Endothelial cell (in vitro differentiated cells): ENCODE measurements at places on chromosomes 2 and 18.
A peak's percentile ranks its signal among the peaks of the same experiment; 100 is the strongest.

DNA sequence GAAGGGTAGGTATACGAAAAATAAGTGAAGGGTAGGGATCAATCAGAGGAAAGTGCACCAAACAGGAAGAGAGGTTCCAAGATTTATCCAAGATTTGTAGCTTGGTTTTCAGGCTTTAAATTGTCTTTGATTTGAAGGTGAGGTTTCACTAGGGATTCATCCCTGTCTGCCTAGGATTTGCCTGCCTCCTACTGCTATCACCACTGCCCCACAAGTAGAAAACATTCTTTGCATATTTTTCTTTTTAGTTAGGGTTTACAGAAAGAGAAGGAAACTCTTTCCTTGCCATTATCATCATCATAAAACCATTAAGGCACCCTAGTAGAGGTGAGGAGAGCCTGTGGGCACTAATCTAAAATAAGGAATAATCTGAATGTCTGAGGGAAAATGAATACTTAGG, 45.8 kb upstream of the TANC1 start:
- no peak for DNase-seq

DNA sequence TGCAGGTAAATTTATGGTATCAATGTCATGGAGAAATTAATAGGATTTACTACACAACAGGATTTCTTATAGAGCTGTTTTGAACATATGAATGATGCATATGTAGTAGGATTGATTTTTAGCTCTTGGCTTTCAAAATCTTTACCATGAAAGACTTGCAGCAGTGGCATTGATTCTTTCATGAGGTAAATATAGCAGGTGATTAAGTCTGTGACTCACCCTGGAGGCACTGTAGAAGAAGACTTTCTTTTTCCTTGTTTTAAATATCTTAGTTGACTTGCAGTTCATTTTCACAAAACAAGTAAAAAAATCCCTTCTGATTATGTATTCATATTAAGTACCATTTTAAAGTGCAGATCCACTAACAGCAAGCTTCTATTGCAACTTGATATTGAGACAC, 463.0 kb downstream of the FBXO15 start:
- DNase-seq = no peak

- no peak for DNase-seq
These were observed 158.3 kb downstream of the WDSUB1 start for GRCh38 chr2:159128191-159128590.

- DNase-seq = no peak
These were observed 500.9 kb downstream of the FBXO15 start for GRCh38 chr18:73646772-73647171.

- no peak for DNase-seq
These were observed 90.5 kb upstream of the FHL2 start for GRCh38 chr2:105489168-105489878.

- no peak for DNase-seq
These were observed 25.1 kb downstream of the STAT4 start for GRCh38 chr2:191125646-191126045.

DNA sequence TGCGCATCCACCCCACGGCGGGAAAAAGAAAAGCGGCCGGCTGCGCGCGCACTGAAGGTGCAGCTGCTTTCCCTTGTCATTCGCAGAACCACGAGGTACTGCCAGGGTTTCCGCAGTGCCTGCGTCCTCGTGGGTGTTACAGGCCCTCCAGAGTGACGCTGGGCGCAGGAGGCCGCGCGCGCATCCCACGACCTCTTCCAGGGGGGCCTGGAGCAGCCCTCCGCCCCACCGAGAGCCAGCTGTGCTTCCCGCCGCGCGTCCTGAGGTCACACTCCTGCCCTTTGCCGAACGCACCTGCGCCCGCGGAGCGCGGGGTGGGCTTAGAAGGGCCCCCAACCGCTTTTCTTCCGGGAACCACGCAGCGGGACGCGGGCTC, 378 bp upstream of the IAH1 start:
- DNase-seq = peak; percentile 21

GRCh38 chr2:41409328-41409727, 638.5 kb upstream of the PKDCC start:
- no peak for DNase-seq

- DNase-seq = no peak
These were observed 6.4 kb downstream of the HDAC4 start for GRCh38 chr2:239394346-239394945.

DNA sequence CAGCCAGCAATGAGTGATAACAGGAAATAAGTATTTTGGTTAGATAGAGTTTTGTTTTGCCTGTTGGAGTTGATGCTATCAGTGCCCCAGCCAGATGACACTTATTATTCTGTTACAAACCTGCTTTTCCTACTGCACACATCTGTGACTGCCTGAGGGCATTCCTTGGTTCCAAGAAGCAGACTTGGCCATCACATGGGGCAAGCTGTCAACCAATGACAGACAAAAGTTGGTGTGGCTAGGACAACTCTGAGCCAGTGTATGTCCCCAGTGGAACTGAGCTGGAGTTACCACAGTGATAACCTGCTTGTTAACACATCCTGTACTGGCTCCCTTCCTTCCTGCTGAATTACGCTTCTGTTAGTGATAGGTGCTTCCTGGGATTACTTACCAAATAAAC, 54.5 kb downstream of the FAM171B start:
- DNase-seq = no peak

DNA sequence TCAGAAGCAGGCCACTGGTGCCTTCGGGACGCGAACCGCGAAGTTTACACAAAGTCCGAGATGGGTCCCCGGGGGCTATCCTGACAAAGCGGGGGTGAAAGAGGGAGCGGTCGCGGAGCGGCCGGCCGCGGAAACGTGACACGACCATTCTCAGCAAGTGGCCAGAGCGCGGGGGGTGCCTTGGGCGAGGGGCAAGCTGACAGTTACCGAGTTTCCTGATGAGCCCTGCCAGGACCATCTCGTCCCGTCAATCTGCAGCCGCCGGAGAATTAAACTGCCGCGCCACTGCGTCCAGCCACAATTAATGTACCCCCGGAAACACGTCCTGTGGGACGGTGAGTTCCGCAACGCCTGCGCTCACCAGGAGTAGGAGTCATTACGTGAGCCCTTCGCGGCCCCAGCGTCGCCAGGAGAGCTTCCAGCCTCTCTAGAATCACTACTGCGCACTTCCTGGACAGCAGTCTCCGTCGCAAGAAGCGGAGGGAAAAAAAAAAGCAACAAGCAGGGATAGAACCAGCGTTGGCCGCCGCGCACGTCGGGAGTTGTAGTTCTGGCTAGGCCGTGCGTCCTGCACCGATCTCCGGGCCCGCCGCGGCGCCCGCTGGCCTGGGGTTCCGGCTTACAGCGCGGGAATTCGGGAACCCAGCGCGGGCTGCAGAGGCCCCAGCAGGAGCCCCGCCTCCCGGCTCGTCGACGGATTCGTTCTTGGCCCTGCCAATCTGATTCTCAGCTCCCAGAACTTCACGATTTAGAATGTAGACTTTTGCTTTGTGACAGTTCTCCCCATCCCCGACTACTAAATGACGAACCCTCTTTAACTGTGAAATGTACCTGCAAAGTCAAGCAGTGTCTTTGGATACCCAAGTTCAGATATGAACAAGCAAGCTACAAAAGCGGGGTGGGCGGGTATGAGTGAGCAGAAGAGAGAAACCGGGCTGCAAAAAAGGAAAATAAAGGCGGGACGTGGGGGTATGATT, at the start of gene RTTN:
Gene RTTN (minus strand): TSS at position 267 of the 977 bp plus-strand sequence. CDS start 29 bp downstream, at position 238.
- peak; percentile 94 for DNase-seq

DNA sequence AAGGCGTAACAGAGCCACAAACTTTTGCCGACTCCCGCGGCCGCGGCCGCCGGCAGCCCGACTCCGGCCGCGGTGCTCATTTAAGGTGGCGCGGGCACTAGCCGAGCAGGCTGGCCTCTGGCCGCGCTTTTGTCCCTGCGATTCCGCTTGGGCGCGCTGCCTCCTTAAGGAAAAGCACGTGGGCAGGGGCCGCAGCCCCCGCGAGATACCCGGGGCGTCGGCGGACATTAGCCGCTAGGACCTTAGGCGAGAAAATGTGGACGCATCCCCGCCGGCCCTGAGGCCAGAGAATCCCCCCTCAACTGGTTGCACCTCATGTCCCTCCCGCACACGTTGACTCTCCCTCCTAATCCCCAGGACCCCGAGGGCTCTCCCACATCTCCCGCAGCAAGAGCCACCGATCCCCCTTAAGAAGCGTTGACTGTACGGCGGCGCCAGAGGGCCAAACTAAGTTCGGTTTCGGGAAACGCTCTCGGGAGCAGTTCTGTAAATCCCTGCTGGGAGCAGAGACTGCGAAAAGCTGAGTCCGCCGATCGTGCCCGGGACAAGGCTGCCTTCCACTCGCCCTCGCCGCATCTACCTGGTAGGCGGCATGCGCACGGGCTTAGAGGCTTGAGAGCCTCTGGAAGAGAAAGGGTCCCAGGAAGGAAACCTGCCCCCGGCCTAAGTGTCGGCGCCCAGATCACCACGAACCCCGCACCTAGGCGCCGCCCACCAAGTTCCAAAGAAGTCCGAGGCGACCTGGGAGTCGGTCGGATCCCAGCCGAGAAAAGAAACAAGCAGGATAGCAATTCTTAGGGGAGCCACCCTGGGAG, 1.8 kb upstream of the SATB2 start:
- DNase-seq = peak; percentile 90
